ENCODE measurements at places on chromosomes 5 and 9.

DNA sequence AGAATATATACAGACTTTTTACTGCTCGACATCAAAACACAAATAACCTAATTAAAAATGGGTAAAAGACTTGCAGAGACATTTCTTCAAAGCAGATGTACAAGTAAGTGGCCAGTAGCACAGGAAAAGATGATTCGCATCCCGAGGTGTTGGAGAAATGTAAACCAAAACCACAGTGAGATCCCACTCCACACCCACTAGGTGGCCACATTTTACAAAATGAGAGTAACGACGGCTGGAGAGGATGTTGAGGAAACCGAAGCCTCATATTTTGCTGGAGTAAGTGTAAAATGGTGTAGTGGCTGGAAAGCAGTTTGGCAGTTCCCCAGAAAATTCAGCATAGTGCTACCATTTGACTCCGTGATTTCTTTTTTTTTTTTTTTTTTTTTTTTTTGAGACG is 21.3 kb upstream of the GBGT1 start:
- DNase-seq, result no peak

- no peak for DNase-seq
Measured at GRCh38 chr5:130762031-130762430, 403.0 kb downstream of the HINT1 start.

GRCh38 chr5:169970339-169970738 is 10.0 kb downstream of the INSYN2B start:
- no peak for DNase-seq

DNA sequence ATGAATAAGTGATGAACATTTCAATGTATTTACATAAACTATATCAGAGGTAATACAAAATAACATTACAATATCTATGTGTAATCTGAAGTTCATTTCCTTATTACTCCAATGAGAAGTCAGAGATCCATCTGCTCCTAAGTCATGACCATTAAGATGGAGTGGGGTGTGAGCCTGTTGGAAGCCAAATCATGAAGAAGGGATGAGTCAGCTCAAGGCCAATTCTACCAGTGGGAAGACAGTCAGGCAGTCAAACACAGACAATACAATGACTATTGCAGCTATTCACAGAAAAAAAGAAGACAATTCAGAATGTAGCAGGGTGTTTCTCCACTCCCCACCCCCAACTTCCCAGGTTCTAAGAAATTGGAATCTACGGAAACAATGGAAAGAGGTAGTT is 155.0 kb downstream of the NFIB start:
- DNase-seq, result no peak

- no peak for DNase-seq
Measured at GRCh38 chr5:103741984-103742383, 179.4 kb upstream of the NUDT12 start.

DNA sequence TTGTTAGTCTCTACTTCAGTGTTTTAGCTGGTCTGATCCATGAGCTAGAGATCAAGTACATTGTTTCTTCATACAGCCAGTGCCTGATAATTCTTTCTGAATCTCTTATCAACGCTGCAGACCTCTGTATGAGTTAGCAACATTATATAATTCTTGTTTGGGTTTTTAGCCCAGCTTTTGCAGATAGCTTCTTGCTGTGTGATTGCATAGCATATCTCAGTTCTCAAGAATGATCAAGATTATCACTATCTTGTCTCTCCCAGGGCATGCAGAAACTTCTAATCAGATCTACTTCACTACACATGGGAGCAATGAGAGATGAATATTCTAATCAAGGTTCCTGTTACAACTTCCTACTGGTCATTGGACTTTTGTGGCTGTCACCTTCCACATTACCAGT is 158.3 kb downstream of the FAM174A start:
- no peak for DNase-seq

GRCh38 chr9:104882566-104882965 is 45.4 kb downstream of the ABCA1 start:
- no peak for DNase-seq

DNA sequence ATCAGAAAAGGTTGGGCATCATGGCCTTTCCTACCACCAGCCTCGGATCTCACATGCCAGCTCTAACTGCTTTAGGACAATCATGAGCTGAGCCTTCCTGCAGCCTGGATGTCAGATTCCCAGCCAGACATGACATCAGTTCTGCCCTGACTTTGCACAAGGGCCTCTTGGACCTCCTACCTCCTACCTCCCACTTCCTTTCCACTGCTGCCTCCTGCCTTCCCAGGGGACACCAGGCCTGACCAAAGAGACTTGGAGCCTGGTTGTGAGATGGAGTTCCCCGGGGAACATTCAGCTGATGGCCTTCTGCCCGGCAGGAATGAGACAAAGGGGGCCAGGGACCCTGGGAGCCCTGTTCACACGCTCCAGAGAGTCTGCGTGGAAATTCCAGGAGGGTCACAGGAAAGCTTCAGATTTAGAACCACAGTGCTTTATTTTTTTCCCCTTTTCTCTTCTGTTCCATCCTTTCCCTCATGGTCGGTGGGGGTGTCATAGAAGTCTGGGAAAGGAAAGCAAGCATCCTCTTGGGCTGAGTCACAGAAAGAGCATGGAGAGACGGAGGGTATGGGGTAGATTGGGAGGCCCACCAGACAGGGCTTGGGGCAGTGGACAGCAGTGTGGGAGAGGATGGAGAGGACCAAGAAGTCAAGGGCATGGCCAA is 35.4 kb upstream of the IL17B start:
- no peak for DNase-seq

DNA sequence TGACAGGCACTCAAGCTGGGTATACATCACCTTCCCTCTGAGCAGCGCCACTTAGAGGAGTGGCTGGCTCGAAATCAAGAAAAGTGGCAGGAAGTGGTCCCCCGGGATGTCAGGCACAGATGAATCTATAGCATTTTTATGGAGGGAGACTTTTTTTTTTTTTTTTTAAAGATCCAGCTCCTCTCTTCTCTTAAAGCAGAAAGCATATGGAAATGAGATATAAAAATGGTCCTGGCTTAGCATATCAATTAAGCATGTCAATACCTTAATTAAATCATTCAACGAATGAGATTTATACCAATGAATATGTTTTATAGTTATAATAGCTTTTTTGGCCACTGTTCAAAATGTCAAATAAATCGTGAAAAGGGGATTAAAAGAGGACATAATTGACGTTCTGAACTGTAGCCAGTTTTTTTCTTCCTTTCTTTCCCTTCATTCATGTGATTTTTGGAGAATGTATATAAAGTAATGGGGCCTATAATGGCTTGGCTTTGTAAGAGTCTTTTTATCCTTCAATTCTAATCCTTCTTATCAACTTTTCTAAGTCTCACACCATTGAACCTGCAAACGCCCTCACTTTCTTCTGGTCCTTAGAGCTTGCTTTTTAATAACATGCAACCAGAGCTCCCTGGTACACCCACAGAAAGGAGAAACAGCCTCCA is 319.2 kb upstream of the PANK3 start:
- no peak for DNase-seq

DNA sequence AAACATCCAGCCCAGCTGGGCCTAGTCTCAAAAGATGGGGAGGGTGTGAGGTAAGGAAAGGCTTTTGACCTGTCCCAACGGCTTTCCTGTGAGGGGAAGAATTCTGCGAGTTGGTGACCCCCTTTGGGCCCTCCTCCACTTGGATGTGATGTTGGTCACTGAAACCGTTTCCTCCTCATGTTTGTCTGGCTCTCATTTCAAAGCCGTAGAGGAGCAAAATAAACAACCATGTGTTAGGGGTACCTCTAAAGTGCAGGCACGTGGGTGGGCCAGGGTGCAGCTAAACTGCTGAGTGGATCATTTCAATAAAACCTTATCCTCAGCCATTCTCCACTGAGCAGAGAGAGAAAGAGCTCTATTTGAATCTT is 84.3 kb upstream of the MELK start:
- no peak for DNase-seq

GRCh38 chr5:20572614-20573013 is 584.6 kb upstream of the CDH18 start:
- no peak for DNase-seq

- DNase-seq, result no peak
Measured at GRCh38 chr9:99824378-99825171, 2.9 kb downstream of the NR4A3 start.

GRCh38 chr5:141691867-141692532 is 10.0 kb upstream of the ARAP3 start:
- DNase-seq, result peak; percentile 72

- DNase-seq, result no peak
Measured at GRCh38 chr9:89113851-89114250, 64.8 kb downstream of the SHC3 start.

GRCh38 chr5:17431272-17432050 is 66.6 kb upstream of the TAF11L2 start:
- no peak for DNase-seq

Measured in hippocampal formation (tissue), 2 donors.